Stimulated activated CD4-positive, alpha-beta T cell treated with anti-CD3 and anti-CD28 coated beads, Interleukin-1b, Interleukin-23, amount 100 ng/mL, for 1 hour (primary cell): ENCODE measurements at places on chromosomes 11 and 22.

DNA sequence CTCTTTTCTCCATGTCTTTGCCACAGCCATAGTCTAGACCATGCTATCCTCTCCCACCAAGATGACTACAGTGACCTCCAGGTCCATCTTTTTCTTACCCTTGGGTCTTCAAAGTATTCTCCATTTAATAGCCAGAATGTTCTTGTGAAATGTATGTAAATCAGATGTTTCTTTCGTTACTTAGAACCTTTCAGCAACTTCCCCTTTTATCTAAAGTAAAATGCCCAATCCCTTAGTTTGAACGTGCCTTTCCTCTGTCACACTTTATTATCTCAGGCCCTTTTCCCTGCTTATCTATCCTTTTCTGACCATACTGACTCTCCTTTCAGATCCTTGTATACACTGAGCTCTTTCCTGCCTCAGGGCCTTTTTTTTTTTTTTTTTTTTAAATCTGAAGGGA, 17.9 kb downstream of the RBM4B start:
- DNase-seq, result no peak

DNA sequence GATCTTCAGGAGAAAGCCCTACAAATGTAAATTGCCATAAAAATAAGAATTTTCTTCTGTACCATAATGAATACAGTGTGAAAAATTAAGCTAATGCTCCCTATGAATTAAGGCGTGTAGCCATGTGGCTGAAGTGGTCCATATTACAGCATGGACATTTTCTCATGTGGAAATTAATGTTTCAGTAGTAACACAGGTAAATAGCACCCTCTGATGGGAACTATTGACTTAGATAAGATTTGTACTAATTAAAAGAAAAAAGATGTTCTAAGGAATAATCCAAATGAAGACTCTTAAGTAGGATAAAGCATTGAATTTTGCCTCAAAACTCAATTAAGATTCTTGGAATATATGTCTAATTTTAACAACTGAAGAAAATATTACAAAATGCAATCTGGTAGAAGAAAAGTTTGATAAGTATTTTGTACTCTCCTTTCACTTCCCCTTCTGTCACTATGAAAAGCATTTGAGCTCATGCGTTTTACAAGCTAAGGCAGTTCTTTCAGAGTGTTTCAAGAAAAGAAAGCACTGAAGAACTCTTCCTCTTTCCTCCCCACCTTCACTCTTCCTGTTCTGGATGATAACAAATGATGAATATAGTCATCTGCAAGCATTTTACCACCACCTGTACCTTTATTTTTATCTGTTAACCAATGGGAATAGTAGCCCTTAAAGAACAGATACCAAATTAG, 9.9 kb upstream of the OR8D2 start:
- no peak for DNase-seq

- DNase-seq, result no peak
Observed at GRCh38 chr11:66247295-66247694, 21.1 kb upstream of the RAB1B start.

GRCh38 chr11:29005401-29005980, 897.3 kb downstream of the METTL15 start:
- no peak for DNase-seq

- no peak for DNase-seq
Observed at GRCh38 chr11:109590782-109591181, 168.8 kb downstream of the C11orf87 start.

DNA sequence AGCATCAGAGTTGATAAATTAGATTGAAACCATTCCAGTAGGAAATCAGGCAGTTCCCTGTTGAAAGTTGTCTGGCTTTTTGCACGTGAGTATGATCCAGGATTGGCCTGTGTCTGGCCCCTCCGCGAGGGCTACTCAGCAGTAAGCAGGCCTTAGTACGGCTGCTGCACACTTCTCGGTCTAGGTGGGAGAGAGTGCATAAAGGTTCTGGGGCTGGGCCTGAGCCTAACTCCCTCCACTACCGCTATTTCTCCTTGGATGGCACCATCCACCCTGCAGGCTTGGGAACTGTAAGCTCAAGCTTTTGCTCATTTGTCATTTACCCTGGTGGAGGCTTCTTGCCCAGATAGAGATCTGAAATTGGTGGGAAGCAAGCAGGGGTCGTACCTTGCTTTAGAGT, 22.0 kb downstream of the TUB start:
- no peak for DNase-seq

DNA sequence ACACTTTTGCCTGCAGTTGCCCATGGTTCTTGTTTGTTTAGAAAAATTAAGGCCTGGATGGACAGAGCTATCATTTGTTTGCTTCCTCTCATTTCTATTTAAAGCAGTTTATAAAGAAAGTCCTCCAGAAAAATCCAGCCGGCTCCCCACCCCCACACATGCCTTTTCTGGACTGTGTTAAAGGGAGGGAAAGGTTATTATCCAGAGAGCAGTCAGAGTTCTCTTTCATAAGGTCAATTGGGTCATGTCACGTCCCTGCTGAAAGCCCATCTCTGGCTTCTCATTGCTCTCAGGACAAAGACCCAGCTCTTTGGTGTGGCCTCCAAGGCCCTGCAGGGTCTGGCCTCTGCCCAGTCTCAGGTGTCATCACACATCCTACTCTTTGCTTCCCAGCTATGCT, 9.8 kb upstream of the GRK3 start:
- DNase-seq, result no peak

DNA sequence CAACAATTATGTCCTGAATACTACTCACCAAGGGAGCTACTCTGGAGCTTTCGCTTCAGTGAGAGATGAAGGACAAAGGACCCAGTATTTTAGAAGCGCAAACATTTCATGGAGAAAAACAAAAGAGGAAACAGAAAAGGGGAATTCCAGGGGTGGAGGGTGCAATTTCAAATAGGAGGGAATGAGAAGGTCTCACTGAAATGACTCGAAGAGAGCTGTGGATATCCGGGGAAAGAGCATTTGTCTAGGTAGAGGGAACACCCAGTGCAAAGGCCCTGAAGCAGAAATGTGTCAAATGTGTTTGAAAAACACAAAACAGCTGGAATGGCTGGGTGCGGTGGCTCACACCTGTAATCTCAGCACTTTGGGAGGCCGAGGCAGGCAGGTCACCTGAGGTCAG, 2.4 kb downstream of the RPS19BP1 start:
- DNase-seq, result no peak

DNA sequence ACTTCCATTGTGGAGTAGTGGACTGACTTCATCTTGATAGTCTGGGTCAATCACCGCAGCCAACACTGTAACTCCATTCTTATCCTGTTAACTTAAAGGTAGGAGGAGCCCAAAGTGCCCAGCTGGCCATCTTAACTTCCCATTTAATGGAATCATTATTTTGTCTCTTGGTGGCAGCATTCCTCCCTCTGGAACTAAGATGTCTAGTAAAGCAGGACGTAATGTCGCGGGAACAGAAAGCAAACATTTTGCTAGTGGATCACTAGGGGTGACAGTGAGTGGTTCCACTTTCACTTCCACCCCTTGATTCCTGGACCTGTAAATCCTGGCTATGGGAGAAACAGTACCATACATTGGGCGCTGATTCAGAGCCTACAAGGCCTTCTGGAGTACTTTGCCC, 71.4 kb downstream of the GAB4 start:
- no peak for DNase-seq

DNA sequence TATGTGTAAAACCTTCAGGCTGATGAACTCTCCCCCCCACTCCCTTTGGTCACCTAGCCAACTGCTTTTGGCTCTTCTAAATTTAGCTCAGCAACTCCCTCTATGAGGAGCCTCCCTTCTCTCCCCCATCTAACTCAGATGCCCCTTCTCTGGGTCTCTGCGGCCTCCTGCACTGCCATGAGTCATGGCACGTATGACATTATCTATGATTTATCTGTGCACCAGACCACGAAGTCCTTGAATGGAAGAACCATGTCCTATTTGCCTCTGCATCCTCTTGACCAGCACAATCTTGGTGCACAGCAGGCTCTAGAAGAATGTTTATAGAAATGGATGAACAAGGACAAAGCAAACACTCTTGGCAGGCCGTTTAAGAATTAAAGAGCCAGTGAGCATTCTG, 46.0 kb downstream of the RPL27A start:
- no peak for DNase-seq
